Brain (organoid and tissue), 16 donors: ENCODE measurements at places on chromosomes 12 and 14.

DNA sequence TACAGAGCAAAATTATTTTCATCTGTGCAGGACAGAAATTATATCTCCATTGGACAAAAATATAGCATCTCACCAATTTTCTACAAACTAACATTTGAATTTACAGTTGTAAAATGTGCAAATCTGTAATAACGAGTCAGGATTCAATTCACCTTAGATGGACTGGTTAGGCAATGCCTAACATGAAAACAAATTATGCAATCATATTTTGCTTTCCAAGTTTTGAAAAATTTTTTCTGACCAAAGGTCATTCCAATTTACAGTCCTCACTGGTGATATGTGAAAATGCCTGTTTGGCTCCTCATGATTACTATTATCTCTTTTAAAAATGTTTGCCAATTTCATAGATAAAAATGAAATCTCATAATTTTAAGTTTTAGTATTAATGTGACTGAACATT, 6.5 kb upstream of the CPM start:
- DNase-seq: no peak

DNA sequence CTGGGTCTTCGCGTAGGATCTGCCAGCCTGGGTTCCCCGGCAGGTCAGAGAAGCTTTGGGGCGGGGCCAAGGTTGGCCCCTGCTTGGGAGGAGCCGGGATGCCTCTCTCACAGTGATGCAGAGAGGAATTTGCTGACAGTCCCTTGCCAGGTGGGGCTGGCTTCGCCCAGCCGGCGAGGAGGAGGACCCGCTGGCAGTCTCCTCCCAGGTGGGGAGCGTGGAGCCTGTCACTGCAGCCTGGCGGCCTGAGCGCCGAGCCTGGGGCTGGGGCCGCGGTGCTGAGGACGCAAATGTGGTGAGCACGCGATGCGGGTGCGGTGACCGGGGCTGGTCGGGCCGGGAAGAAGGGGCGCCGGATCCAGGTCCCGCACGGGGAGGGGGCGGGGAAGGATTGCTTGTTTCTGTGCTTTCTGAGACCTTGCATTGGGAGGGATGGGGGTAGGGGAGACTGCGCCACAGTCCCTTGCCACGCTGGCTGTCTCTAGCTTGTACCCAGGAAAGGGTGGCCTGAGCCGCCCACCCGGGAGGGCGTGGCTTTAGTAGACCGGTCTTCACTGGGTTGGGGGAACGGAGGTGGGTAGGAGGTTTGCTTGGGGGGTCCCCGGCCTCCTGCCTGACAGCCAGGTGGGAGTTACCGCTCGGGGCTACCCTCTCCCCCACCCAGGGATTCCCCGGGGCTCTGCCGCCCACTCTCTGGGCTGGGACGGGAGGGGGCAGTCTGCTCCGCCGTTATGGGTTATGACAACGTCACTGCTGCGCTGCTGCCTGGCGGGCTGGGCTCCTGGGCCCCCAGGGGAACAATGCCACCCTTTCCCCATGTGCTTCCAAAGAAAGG, at the start of gene TMEM63C:
TMEM63C (plus strand) TSS at position 196 of the 835 bp plus-strand sequence. CDS start 37,016 bp downstream, outside the sequence.
- peak; percentile 96 for DNase-seq

GRCh38 chr12:27009881-27010301, 4.3 kb downstream of the TM7SF3 start:
- no peak for DNase-seq

DNA sequence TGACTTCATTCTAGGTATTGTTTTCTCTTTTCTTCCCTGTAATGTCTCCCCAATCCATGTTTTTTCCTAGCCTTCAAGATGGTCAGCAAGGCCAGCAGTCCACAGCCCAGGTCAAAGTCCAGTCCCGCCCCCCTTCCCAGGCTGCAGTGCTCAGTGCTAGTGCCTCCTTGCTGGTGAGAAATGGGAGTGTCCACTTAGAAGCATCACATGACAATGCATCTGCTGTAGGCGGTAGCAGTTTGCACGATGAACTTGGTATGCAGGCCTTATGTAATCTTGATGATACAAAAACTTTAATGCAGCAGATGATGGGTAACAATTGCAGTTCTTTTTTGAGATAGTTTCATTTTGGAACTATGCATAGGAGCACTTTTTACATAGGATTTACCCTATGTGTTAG, 88.4 kb downstream of the PCNX1 start:
- DNase-seq: no peak

GRCh38 chr12:15527201-15528080, 205.1 kb downstream of the PTPRO start:
- DNase-seq: no peak

DNA sequence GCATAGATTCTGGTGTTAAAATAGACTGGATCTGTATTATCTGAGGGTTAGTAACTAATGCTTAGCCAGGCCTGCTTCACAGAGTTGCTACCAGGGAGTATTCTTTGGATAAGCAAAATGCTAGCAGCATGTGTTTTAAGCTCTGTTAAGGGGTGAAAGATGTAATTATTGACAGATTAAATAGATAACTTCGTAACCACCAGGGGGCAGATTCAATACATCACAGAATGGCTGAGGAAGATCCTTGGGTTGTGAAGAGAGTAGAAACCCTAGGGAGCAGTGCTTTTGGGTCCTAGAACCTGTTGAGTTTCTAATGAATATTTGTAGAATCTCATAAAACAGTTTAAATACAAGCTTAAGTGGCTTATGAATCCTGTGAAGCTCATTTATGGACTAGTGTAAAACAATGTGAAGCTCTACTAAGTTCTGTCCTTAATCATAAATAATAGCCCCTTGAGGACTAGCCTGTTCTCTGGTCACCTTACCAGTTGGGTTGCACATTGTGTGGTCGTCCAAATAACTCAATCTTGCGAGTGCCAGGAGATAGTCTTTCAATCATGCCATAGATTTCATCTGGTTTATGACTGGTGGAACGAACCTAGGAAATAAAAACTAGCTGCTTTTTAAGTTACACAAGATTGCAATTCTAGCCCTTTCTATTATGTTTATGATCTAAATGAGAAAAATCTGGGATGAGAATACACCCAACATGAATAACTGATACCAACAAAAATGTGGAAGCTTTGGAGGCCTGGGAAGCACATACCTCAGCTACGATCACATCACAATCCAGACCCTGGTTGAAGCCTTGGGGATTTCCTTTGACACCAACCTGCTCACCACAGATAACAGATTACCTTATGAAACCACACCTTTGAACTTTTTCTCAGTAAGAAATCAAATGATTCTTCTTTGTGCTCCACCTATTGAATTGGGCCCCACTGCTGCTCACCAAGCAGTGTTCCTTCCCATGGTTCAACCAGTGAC, 12.3 kb downstream of the METTL3 start:
- DNase-seq: peak; percentile 86

GRCh38 chr14:76953311-76953945, 75.1 kb downstream of the IRF2BPL start:
- no peak for DNase-seq

DNA sequence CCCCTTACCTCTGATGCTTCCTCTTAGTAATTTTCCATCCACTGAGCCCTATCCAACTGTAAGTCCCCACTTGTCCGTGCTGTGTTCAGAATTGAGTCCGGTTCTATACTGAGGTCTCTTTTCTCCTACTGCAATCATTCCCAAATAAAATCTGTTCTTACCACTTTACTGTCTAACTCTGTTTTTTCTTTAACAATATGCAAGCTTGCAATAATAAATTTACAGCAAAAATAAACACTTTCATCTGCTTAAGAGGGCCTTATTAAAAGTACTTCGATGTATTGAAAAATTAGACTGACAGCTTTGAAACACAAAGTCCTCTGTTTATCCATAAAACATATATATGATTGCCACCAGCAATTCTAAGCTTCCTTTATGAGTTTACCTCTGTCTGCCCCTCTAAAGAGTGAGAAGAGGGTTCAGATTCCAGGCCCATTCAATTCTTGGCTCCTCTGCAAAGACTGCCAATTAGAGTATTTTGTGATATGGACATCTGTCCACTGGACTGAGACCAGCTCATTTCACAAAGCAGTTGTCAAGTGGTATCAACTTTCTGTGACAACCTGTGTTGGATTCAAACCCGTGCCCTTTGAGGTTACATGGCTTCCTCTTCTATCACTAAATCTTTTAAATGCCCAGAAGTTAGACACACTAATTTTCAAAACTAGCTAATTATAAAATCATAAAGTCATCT, 39.9 kb upstream of the G2E3 start:
- DNase-seq: peak; percentile 2

DNA sequence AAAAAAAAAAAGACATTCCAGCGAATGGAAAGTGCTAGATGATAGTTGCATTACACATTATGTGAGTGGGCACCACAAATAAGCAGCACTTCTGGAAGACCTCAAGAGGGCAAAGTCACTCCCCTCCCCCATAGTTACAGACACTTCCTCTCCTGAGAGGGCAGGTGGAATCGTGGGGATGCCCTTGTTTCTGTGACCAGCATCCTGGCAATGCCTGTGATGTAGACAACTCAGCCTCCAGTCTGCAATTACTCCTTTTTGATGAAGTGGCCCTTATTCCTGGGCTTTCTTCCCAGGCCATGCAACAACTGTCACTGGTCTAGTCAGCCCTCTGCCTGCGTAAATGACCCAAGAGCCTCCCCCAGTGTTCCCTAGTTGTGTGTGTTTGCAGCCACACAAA, 104.8 kb downstream of the VRK1 start:
- no peak for DNase-seq

DNA sequence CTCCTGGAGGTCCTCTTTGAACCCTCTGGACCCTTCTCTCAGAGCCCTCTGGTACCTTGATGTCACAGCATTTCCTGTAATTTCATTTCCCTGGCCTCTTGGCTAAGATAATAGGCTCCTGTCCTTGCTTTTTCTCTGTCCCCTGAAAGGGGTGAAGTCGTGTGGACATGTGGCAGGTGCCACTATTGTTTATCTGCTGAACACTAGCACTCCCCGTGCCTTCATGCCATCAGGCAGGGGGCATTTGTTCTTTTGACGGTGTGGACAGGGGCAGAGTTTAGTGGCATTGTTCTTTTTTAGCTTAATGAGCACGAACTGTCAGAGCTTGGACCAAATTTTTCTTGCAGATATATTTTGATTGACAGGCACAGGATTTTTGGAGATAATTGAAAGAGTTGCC, 166.0 kb downstream of the RGS6 start:
- DNase-seq: no peak

- DNase-seq: no peak
Measured at GRCh38 chr12:96157427-96157826, 36.7 kb upstream of the ELK3 start.

- peak; percentile 63 for DNase-seq
Measured at GRCh38 chr14:21734457-21735074, 60.9 kb upstream of the OR4E1 start.

DNA sequence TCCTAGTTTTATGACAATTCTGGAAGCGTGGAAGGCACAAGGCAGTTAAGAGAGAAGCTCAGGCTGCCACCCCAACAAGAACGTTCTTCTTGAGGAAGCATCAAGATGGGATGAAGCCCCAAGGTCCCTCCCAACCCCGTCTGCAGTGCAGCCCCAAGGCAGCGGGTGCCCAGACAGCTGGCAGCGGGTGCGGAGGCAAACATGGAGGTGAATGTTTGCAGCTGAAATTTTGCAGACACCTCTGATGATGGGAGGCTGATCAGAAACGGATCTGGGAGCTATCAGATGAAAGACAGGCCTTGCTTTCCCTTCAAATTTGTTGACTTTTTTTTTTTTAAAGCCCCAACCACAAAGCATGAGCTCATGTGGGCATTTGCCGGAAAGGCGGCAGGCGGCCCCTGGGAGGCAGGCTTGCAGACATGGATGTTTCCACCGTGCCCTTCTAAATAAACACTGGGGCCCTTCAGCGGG, 230.7 kb upstream of the RTL1 start:
- no peak for DNase-seq

- no peak for DNase-seq
Measured at GRCh38 chr14:31576949-31577348, 15.7 kb downstream of the NUBPL start.

GRCh38 chr12:19893514-19893913, 454.2 kb downstream of the AEBP2 start:
- DNase-seq: no peak

DNA sequence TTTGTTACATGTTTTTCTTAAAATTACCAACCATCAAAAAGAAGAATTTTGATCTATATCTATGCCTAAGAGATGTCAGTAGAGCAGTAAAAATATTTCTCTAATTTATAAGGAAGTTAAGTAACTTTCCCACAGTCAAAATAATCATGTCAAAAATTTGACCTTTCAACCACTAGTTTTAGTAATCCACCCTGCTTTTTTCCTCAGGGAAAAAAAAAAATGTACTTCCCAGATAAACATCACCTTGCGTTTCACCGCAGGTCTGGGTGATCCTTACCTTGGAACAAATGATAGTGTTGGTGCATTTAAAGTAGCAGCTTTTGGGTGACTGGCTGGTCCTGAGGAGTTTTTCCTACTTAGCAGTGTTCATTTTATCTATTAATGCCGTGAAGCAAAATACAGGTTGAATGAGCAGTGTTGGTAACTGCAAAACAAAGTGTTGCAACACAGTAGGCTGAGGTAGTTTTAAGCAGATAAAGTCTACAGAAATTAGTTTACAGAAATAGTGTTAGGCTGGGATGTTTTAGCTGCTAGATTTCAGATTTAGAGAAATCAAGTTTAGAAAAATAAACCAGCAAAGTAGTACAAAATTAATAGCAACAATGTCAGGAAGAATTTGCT, 137.2 kb upstream of the DNM1L start:
- DNase-seq: no peak

DNA sequence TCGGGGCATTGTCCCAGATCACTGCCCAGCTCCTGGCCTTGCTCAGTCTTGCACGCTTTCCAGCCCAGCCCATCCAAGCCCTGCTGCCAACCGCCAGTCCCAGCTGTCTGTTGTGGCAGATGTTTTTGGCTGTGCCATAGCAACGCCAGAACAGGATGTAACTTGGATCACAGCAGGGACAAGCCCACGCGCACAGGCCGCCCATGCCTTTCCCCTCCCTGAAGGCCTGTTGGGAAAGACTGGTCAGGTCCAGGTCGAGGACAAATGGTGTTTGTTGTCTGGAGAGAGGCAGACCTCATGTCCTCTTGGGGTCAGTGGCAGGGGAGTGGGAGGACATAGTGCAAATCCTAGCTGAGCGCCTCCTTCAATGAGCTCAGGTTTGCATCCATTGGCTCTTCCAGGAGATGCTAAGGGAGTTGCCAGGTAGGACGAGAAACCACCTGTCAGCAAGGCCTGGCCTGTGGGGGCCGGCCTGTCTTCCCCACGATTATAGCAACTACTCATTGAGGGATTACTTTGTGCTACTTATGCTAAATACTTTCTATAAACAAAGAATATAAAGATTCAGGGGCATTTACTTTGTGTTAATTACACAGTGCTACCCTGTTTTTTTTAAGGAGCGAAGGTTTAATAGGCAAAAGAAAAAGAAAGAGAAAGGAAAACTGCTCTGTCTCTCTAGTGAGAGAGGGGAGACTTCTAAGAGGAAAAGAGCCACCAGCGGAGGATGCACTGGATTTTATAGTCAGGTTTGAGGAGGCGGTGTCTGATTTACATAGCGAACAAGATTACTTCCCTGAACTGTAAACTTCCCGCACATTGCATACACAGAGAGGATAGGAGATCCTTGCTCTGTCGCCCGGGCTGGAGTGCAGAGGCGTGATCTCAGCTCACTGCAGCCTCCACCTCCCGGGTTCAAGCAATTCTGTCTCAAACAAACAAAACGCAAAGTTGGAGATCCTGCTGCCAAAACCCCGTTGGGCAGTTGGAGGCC, 42.8 kb upstream of the CORO1C start:
- DNase-seq: peak; percentile 65
